ENCODE measurements at places on chromosomes 4 and X.

DNA sequence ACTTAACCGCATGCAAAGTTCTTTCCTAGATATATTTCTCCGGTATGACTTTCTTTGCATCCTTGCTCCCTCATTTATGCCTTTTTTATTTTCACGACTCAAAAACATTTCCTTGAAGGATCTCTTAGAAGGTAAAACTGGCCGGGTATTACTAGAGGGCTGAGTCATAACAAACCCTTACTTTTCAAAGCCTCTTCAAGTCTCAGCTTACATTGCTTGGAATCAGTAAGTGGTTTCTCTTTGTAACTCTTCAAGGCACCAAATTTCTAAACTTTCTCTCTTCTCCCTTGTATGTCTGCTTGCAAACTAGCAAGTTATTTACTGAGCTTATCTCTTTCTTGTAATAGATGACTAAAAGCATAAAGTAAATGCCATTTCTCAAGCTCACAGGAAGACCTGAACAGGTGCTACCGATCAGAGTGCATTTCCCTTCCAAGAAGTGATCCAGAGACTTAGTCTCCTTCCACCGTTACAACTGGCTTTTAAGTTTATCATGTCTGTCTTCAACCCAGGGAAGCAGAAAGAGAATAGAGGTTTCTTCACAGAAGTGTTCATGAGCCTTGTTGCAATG is 75.5 kb downstream of the ANXA10 start:
- peak; percentile 10 for DNase-seq

DNA sequence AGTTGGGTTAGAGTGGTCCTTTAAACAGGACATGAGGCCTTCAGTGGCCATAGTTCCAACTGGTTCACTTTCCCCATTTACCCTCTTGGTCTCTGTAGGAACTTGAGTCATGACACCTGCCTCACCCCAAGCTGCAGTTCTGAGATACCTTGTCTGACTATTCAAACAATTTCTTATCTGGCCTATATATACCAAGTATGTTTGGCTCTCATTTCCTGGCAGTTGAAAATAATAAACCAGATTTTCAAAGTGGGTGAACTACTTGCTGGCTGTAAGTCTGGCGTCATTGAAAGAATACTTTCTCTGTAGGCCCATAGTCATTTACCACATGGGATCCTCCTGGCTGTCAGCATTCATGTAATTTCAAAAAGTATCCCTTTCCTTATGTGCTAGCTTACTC is 228.8 kb downstream of the SHROOM3 start:
- DNase-seq: no peak

DNA sequence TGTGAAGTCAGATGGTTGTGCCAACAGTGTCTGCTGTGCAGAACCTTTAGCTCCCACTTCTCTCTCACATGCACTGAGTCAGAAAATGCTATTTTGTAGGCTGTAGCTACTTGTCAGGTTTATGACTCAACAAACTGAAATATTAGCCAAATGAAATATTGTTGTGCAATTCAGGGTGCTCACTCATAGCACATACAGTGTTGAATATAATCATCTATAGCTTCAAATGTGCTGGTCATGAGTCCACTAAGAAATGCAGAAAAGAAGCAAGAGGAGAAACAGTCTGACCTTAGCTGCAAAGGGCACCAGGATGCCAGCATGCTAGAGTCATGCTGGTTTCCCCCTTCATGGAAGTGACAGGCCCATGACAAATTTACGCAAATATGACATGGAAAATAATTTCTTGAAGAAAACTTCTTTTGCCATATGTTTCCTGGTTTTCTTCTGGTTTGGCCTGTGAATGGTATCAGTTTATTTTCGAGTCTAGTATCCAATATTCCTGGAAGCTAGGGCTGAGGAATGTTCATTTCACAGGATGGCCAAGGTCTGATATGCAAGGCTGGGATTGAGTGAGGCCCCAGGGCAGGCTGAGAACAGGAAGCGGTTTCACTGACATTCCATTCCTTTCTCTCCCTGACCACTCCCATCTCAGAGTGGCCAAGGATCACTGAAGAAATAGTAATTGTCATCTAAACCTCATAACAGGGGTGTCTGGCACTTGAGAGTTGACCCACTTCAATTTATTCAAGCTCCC is 10.3 kb upstream of the CXCL2 start:
- peak; percentile 20 for DNase-seq

DNA sequence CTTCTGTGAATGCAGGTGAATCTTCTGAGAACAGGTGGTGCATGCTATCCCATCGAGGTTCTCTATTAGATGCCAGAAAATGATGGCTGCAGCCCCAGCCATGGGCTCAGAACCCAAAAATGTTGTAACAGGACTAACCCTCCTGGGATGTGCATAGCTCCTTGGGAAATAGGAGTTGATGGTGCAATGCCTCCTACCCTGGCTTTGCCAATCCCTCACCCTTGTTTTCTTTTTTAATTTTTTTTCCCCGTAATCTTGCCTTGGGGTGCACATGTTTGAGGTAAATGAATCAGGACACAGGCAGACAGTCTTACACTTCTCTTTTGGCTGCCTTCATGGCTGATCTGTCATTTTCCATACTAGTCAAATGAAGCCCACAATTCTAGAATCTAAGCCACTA is 96.6 kb downstream of the KIT start:
- no peak for DNase-seq

GRCh38 chr4:98677799-98678198 is 19.4 kb upstream of the TSPAN5 start:
- DNase-seq: no peak

DNA sequence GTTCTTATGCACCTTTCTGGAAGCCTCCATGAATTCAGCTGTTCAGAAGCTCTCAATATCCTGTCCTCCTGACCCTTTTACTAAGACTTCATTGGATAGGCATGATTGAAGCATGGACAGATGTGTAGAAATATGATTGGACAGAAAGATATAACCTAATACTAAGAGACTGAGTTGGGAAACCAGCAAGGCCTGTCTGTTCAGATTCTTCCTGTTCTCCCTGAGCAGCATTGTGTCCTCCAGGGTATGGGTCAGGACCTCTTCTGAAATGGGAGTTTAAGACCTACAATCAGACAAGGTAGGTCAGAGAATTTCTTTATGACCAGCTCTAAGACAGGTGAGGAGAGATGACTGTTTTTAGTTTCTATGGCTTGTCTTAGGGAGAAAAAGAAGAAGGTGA is 23.9 kb upstream of the MAGEA11 start:
- DNase-seq: no peak

- no peak for DNase-seq
These were observed 1092.3 kb downstream of the ARAP2 start for GRCh38 chr4:35151816-35152572.

GRCh38 chrX:42241421-42241820 is 318.1 kb upstream of the CASK start:
- DNase-seq: no peak

DNA sequence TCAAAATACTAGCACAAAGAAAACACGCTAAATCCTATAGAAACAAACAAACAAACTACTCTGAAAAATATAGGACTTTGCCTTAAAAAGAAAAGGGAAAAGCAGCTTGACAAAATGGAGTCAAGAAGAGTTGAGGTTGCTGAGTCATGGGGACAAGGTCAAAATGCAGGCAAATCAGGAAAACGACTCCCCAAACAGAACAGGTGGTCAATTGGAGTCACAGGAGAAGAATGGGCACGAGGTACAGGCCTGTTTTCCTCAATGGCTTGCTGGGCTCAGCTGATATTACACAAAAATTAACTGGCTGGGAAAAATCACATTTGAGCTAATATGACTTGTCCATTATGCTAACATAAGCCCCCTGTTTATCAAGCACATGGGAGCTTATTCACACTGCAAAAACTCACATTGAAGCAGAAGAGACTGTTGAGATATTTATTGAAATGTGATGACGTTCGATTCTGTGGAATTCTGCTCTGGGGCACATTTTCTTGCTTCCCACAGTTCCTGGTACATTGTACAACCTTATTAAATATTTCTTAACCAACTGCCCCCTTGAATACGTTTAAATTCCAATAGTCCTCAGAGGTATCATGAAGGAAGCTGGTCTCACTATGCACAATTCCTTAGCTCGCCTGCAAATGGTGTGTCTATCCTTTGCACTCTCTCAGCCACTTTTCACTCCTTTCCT is 1622.1 kb downstream of the STIM2 start:
- DNase-seq: no peak

- no peak for DNase-seq
These were observed 130.0 kb upstream of the MAOA start for GRCh38 chrX:43525901-43526610.

- no peak for DNase-seq
These were observed 31.3 kb upstream of the NXF3 start for GRCh38 chrX:103124284-103124683.

- no peak for DNase-seq
These were observed 203.7 kb upstream of the NWD2 start for GRCh38 chr4:37040816-37041215.

DNA sequence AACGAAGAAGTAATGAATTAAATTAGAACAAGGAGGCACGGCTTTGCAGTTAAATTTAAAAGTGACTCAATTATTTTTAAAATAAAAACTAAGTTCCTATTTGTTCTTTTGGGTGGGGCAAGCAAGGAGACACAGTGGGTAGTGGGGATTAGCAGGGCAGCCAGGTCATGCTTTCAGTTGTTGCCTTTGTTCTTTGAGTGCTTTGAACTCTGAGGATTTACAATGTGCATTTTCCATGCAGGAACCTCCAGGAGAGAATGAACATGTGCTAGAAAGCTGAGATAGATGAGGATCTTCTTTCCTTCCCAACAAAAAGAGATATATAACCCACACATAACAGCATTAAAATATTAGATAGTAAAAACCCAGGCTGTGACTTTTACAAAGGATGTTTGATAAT is 420.4 kb upstream of the CTSO start:
- no peak for DNase-seq

DNA sequence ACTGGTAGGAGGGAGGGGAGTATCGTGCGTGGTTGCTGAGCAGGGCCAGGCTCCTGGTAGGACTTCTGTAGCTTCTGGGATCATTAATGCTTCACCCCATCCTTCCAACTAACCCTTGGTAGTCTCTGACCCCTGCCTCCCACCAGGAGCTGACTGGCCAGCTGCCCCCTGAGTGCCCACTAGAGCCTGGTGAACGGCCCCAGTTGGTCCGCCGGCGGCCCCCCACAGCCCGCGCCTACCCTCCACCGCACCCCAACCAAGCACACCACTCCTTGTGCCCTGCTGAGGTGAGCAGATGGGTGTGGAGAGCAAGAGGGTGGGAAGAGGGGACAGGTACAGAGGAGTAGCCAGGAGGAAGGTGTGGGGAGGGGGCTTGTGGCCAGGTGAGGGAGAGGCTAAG is 4.9 kb downstream of the CCDC120 start:
- DNase-seq: no peak

DNA sequence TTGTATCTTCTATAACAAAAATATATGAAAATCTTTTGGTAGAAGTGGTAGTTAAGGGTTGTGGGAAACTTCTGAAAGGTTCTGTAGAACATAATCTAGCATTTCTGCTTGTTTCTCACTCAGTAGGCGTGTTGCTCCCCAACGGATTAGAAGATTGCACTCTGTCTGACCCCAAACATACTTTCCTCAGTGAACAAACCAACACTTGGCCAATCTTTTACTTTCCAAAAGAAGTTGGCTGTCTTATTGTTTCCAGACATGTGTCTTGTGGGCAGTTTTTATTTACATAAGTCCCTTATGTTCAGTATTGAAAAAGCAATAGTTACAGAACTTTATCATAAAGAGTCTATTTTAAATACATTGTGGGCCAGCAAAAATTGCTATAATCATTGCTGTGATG is 312.8 kb upstream of the EPHA5 start:
- DNase-seq: no peak

GRCh38 chr4:83644677-83645659 is 109.1 kb downstream of the GPAT3 start:
- peak; percentile 82 for DNase-seq

GRCh38 chr4:5678977-5679376 is 29.4 kb downstream of the EVC2 start:
- no peak for DNase-seq

DNA sequence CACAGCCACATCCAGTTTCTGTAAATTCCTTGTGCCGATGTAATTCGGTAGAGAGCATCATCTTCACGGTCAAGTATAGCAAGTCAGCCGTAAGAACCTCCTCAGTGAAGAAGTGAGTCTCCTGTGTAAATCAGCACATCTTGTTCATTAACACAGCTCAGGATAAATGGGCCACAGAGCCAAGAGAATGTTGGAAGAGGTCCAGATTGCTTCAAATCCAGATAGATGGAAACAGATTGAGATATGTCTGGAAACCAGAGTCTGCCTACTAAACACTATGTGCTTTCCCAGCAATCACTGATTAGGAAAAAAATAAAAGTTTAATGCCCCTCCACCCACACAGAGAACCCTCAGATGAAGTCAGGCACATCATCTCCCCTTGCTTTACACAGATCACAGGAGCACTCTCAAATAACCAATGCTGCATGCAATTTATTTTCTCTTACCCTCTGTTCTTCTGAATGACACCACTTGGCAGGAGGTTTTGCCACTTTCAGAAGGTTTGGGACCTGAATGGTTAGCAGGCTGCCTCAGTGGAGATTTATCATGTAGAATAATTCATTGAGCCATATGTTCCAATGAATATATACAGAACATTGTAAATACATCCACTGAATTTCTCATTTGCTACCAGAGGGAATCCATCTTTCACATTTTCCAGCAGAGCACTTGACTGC is 357.7 kb downstream of the C4orf33 start:
- DNase-seq: no peak

GRCh38 chr4:72613959-72614358 is 44.9 kb upstream of the ADAMTS3 start:
- DNase-seq: no peak

DNA sequence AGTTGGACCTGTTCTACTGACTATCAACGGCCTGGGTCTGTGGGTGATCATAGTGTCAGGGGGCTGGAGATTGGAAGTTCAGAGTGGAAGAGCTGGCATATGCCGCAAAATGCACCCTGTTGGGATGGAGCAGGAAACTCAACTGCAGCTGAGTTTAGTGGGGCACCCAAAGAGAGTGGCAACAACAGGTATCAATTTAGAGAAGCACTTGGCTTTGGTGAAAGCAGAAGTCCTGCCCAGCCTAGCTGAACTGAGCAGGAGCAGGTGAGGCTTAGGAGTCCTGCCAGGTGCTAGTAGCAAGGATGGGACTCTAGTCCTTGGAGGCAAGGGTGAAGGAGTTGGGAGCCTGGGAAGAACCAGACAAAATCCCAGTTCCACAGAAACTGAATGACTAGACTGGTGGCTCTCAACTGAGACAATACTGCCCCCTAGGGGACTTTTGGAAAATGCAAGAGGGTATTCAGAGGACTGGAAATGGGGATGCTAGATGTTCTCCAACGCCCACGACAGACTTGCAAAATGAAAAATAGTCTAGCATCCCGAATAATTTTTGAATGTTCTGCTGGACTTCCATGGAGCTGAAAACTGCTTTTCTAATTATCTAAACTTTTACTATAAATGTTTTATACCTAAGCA is 49.4 kb downstream of the RTL9 start:
- DNase-seq: peak; percentile 77

DNA sequence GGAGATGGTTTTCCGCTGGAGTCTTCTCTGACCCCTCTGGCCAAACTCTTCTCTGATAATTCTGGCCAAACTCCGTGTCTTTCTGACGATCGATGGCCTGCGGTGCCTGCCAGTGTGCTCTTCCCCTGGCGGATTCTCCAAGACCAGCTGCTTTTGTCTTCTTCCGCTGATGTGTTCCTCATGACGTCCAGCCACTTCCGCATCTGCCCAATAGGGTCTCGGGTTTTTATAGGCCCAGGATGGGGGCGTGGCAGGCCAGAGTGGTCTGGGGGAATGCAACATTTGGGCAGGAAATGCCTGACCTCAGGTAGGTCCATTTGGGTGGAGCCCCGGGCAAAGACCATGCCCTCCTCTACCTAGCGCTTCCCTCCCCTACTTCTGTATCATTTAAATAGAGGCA is 1542.1 kb downstream of the STIM2 start:
- DNase-seq: no peak
